ENCODE measurements at places on chromosomes 12 and 14.

GRCh38 chr14:84704601-84705000 is 825.3 kb upstream of the FLRT2 start:
- peak; percentile 8 for DNase-seq

GRCh38 chr12:6114476-6114870 is 10.0 kb downstream of the VWF start:
- no peak for DNase-seq

DNA sequence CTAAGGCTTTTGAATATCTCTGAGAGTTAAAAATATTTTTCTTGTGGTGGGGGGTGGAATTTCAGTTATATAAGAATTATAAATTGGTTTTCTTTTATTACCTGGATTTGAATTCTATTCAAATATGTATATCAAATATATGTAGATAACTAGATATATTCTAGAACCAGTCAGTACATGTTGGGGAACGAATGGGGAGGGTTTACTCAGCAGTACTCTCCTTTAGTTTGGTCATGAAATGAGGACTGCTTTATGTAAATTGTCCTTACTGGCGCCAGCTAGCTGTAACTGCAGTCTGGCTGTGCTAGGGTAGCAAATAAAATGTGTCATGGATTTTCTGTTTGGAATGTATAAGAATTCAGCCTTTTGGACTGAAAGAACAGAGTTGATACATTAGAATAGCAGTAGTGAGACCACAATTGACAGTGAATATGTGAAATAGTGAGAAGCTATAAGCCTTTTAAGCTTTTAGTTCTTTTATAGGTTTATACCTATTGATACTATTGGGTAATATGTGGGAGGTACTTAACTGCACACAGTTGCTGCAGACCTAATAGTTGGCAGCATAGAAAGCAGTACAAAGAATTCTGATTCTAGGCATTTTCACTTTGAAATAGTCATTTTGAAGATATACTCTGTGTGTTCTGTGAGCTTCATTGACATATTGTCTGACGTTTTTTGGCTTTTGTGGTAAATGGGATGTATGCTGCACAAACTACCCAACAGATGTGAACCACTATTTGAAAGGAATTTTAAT is 29.0 kb downstream of the ATF7IP start:
- peak; percentile 84 for DNase-seq

- no peak for DNase-seq
These were observed 385.6 kb downstream of the ZFP36L1 start for GRCh38 chr14:68407285-68407684.

- peak; percentile 77 for DNase-seq
These were observed 24.6 kb upstream of the LTBP2 start for GRCh38 chr14:74636424-74637177.

Measured in fibroblast of upper back skin (primary cell).